ENCODE measurements at places on chromosomes 3 and 15.

DNA sequence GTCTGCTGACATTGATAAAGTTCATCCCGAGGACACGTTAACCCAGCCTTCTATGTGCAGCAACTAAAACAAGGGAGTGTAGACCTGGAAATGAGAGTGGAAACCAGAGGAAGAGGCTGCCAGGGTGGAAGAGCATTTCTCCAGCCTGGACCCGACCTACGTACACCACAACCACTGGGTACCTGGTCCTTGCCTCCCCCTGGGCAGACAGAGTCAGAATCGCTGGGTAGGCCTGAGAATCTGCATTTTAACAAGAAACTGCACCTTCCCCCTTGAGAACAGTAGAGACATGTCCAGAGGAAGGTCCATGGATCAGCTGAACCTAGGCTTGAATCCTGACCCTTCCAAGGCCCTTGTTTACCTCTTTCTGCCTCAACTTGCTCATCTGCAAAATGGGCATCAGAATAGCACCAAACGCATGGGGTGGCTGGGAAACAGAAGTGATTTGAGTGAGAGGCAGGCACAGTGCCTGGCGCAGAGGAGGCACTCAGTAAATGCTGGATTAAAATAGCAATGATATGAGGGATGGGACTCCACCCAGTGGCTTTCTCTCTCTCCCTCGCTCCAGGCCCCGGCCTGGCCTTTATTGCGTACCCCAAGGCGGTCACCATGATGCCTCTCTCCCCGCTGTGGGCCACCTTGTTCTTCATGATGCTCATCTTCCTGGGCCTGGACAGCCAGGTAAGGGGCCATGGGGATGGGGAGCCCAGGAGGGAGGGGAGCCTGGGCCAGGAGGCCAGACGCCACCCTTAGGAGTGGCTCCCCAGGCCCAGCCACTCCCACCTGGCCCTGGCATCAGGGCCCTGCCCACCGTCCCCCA, 66.9 kb upstream of the SLC6A1 start:
- no peak for DNase-seq

DNA sequence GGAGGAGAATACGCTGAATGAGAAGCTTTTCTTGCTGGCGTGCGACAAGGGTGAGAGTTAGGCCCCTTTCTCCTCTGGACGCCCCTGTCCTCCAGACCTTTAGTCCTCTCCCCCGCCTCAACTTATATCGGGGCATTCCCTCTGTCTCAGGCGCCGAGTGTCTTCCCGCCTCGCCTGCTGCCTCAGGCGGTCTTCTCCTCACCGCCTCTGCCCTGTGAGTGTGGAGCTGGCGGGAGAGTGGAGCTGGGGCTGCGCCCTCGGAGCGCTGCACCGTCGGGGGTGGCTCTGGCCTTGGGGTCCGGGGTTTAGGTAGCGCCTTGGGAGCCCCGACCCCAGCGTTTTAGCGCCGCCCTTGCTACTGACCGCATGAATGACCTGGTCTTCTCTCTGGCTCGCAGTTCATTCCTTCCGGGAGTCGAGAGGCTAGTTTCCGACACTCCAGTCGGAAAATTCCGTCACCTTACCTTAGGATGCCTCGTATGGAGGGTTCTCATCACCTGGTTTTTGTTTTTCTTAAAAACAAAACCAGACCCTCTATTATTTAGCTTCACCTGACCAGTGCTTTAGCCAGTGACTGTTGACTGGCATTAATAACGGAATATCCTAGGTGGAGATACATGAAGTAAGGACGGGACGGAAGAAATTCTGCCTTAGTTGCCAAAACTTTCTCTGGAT, 985 bp downstream of the TRPC1 start:
- DNase-seq = no peak

- DNase-seq = no peak
Observed at GRCh38 chr3:8738639-8739038, 5.0 kb downstream of the CAV3 start.

DNA sequence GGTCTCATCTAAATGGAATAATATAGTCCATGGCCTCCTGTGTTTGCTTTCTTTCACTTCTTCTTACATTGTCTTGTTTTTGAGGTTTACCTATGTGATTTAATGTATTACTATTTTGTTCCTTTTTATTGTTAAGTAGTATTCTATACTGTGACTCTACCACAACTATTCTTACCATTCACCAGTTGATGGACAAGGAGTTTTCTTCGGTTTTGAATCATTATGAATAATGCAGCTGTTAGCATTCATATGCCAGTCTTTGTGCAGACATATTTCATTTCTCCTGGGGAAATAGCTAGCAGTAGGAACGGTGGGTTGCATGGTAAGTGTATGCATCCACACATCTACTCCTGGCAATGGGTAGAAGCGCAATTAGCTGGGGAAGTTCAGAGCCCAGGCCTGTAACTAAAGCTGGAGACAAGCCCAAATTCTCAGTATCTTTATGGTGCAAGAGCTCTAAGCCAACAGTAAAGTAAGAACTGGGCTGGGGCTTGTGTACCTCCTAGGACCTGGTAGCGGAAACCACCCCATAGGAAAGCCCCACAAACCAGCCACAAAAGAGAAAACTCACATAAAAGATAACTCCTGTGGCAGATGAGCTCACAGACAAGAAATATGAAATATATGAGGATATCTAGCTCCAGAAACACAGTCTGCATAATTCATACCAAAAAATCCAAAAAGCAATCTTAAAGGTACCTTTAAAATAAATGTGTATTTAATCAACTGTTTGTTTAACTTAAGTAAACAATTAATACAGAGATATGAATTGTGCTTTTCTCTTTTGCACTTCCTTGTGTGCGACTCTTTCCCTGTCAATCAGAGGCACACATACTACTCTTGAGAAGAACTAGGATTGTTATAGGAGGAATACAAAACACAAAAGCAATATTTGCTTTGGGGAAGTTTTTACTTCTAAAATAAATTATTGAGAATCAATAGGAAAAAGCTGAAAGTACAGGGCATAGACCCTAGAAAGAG, 2.7 kb upstream of the CSTA start:
- DNase-seq = no peak

- no peak for DNase-seq
Observed at GRCh38 chr15:101504866-101505609, 15.5 kb upstream of the PCSK6 start.

- DNase-seq = no peak
Observed at GRCh38 chr3:101988596-101988995, 139.3 kb downstream of the NFKBIZ start.

GRCh38 chr3:95595416-95596075, 1218.8 kb upstream of the EPHA6 start:
- no peak for DNase-seq

DNA sequence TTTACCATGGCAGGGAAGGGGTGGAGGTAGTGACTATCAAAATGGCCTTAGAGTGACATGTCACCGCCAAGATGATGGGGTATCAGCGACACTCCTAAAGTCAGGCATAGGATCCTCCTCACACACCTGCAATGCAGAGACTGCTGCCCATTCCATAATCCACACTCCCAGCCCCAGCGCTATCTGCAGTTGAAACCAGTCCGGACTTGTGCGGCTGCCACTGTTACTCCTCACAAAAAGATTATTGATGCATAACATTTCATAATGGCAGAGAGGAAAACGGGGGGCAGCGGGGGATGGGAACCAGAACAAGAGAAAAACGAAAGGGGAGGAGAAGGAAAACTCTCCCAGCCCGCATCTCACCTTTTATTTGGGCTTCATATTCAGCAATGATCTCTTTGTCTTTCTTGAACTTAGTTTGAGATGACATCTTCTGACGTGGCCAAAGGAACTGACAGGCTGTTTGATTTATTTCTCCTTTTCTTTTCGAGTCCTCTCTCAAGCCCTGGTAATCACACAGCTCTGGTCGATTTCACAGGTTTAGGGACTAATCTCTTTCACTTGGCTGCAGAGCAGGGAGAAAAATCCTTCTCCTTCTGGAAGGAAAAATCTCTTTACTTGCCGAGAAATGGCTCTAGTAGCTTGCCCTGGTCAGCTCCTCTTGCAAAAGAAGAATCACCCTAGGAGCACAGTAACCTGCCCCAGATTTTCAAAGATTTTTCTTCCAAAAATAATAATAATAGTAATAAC, 749 bp downstream of the SRGAP3 start:
- no peak for DNase-seq

GRCh38 chr15:99554880-99555488, 10.8 kb upstream of the MEF2A start:
- no peak for DNase-seq

GRCh38 chr3:155370764-155371503, 77.5 kb upstream of the STRIT1 start:
- no peak for DNase-seq

GRCh38 chr3:132242790-132243189, 74.4 kb upstream of the ACP3 start:
- DNase-seq = no peak

- no peak for DNase-seq
Observed at GRCh38 chr3:197308591-197308990, 10.2 kb upstream of the DLG1 start.

GRCh38 chr3:52779011-52779836, 1.8 kb downstream of the ITIH1 start:
- DNase-seq = no peak

- no peak for DNase-seq
Observed at GRCh38 chr15:47725906-47726305, 8.6 kb downstream of the SEMA6D start.

GRCh38 chr3:99714146-99714545, 75.8 kb downstream of the COL8A1 start:
- DNase-seq = no peak

GRCh38 chr3:187807086-187807862, 62.0 kb upstream of the BCL6 start:
- no peak for DNase-seq

GRCh38 chr15:69467636-69468035, 15.0 kb downstream of the RPLP1 start:
- DNase-seq = no peak

DNA sequence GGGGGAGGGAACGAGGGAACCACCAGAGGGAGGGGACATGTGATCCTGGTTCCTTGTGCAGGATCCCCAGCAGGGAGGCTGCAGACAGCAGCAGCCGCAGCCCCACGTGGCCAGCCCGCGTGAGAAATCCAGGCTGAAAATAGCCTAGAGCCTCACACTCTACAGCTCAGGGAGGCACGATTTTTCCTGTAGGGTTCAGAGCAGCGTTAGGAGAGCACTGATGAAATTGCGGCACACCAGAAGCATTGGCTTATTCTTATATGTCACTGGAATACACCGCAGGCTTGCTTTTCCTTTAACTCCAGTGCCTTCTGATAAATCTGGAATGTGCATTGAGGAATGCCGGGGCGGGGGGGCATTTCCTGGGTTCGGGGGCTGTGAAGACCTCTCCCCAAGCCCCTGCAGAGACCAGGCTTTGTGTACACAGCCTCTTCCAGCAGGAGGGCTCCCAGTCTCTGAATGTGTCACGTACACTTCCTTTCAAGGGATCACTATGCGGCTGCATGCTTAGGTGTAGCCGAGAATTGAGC, 193.0 kb downstream of the ATP10A start:
- DNase-seq = no peak

- DNase-seq = no peak
Observed at GRCh38 chr3:8523041-8523440, 21.4 kb downstream of the LMCD1 start.

DNA sequence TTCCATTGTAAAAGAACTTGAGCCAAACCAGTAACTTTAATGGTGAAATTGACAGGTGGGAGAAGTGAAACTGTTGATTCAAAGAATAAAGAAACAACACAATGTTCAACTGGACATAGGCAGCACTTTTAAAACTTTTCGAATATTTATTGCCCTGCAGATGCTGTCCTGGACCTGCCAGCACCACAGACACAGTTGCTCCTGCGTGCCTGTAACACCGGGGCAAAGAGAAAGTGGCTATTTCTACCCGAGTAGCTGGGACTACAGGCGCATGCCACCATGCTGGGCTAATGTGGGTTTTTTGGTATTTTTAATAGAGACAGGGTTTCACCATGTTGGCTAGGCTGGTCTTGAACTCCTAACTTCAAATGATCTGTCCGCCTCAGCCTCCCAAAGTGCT, 7.4 kb downstream of the IL5RA start:
- DNase-seq = no peak

GRCh38 chr3:126440709-126440995, 35.0 kb downstream of the ZXDC start:
- no peak for DNase-seq

DNA sequence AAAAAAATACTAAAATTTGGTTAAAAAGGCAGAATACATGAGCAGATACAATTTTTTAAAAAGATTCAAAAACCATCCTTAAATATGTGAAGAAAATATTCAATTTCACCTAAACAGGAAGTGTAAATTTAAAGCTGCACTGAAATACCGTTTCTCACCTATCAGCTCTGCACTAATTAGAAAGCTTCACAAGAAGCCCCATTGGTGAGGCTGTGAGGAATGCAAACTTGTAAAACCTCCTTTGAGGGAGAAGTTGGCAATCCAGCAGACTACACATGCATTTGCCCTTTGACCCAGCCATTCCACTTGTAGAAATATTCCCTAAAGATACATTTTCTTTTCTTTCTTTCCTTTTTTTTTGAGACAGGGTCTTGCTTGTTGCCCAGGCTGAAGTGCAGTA, 18.8 kb downstream of the BLM start:
- no peak for DNase-seq

- DNase-seq = no peak
Observed at GRCh38 chr15:72227720-72228119, 3.3 kb downstream of the PKM start.

DNA sequence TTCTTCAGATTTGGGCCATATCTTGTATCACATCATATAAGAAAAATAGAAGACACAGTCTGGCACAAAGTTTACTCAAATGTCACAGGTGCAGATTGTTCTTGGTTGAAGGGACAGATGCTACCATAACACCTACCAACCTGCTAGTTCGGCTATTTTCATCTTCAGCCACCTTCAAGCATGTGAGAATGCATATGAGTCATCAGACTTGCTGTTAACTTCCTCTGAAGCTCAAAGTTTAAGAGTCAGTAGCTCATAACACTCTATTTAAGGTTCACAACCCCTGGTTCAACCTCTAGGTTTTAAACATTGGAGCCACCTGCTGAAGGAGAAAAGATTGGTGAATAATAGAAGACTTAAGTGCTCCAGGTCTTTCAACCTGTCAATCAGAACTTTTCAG, 522.8 kb downstream of the NLGN1 start:
- no peak for DNase-seq

- no peak for DNase-seq
Observed at GRCh38 chr3:113157408-113158030, 53.8 kb upstream of the BOC start.

DNA sequence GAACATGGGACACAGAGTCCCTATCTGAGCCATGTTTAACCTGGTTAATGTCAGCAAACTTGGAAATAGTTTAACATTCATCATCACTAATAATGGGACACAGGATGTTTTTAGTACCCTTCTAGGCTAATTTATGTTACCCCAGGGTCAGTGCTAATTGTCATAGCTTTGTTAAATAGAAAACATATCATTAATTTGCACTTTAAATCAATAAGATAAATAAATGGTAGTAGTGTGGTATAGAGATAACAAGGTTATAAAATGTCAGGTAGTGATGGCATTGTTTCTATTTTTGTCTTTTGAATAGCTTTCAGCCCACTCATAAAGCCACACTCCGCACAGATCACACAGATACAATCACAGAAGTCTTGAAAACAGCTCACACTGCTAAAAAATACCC, 534.9 kb downstream of the MECOM start:
- DNase-seq = no peak
